ENCODE measurements at places on chromosomes 2 and 18. TPM values are rescaled to one million over a fixed set of nuclear protein-coding genes. Genes with fewer than 3 reads are reported as not detected.

DNA sequence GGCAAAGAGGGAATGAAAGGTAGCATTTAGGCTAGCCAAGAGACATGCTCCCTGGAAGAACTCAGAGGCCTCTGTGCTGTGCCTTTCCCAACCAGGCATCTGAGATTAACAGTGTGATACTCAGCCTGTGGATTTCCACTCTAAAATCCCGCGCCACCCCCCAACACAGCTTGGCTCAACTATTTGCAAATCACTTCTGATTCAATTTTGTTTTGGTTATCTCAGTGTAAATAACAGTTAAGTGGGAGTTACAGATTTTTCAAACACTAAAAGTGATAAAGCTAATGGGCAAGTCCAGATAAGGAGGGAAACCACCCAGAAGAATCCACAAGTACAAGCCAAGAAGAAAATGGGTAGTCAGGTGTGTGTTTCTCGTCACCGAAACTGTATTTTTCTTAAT, 1.4 kb upstream of the NRP2 start:
- H3K36me3 ChIP-seq = no peaks in the 10 kb centered on the region
- no peak overlapping the region for H3K4me3 ChIP-seq
- H3K27me3 ChIP-seq = peaks cover 11% of the 10 kb centered on the region
- H3K4me1 ChIP-seq = peaks cover 22% of the 10 kb centered on the region
- no peak overlapping the region for H3K27ac ChIP-seq
- DNase-seq = no peak

- no peak overlapping the region for H3K4me3 ChIP-seq
- no peak for DNase-seq
- H3K27me3 ChIP-seq = no peaks in the 10 kb centered on the region
- H3K27ac ChIP-seq = no peak overlapping the region
- H3K36me3 ChIP-seq = no peaks in the 10 kb centered on the region
- peaks cover 26% of the 10 kb centered on the region for H3K4me1 ChIP-seq
Observed at GRCh38 chr2:85814802-85815550, 61.2 kb downstream of the ATOH8 start.

- no peak overlapping the region for H3K27ac ChIP-seq
- no peaks in the 10 kb centered on the region for H3K27me3 ChIP-seq
- no peaks in the 10 kb centered on the region for H3K4me1 ChIP-seq
- DNase-seq = no peak
- H3K4me3 ChIP-seq = no peak overlapping the region
Observed at GRCh38 chr18:51287818-51288508, 90.5 kb upstream of the MEX3C start.

DNA sequence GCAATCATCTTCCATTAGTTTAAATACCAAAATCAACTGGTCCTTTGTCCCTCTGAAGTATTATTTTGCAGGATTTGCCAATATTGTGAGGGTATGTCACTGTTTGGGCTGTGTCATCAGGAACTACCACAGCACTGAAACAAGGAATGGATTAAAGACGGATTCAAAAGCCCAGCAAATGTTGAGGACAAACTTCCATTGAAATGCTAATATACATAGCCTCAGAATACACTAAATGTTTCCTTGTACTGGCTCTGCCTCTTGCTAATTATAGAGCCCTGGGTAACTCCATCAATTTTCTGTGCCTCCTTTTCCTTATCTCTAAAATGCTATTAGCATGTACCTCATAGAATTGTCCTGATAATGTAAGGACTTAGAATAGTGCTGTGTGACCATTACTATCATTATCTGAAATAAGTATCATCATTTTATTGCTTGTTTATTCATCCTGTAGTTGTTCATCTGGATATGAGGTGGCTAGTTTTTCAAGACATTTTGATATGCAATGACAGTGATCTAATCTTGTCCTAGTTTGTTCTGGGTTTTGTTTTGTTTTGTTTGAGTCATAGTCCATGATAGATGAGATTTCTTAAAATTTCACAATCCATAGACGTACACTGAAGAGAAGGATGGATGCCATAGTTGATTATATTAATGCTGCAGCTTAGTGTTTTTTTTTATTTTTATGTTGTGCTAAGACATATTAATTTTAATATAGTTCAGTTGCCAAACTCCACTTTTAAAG, 333.4 kb upstream of the KCNH7 start:
- H3K36me3 ChIP-seq = no peaks in the 10 kb centered on the region
- H3K4me3 ChIP-seq = no peak overlapping the region
- H3K4me1 ChIP-seq = no peaks in the 10 kb centered on the region
- H3K27me3 ChIP-seq = no peaks in the 10 kb centered on the region
- no peak for DNase-seq

DNA sequence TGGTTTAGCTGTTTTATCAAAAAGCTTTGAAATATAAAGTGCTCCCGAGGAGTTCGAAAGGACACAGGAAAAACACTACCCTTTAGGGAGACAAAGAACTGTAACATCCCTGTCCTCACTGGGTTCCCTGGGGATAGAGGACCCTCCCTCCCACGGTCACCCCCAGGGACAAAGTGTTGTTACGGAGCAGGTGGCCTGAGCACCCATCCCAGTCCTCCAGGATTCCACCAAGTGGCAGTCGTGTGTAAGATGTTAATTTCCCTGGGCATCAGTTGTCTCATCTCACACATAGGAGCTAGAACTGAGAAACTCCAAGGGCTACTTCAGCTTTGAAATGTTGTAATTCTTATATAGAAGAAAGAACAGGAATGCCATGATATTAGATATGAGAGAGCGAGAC, 137.7 kb downstream of the ALK start:
- H3K4me1 ChIP-seq = no peaks in the 10 kb centered on the region
- H3K27me3 ChIP-seq = no peaks in the 10 kb centered on the region
- no peaks in the 10 kb centered on the region for H3K36me3 ChIP-seq
- no peak for DNase-seq
- H3K27ac ChIP-seq = no peak overlapping the region

CYP1B1 gene
- total RNA-seq = 67.0 TPM

Measured in lower lobe of right lung (tissue), 2 donors.